Mesothelial cell of epicardium (in vitro differentiated cells): ENCODE measurements at places on chromosomes 3 and 15. TPM values are rescaled to one million over a fixed set of nuclear protein-coding genes. Genes with fewer than 3 reads are reported as not detected.

AAGAB gene
- 31.0 to 32.7 TPM (median 32.4 TPM) in 3 replicates for total RNA-seq

MESP2 gene
- 0.29 TPM in 1 of 3 replicates, not detected in the others for total RNA-seq

FAM81A gene
- 0.92 to 1.0 TPM (median 0.97 TPM) in 3 replicates for total RNA-seq

THRB gene
- 2.1 to 3.4 TPM (median 2.4 TPM) in 3 replicates for total RNA-seq

SH2D7 gene
- not detected in 3 replicates for total RNA-seq

GDPGP1 gene
- 8.0 to 9.2 TPM (median 8.4 TPM) in 3 replicates for total RNA-seq

PLSCR1 gene
- total RNA-seq = 64.1 to 71.0 TPM (median 66.0 TPM) in 3 replicates

SLC25A20 gene
- total RNA-seq = 9.7 to 10.7 TPM (median 10.5 TPM) in 3 replicates

SERPINI2 gene
- total RNA-seq = not detected in 3 replicates

ITGA11 gene
- total RNA-seq = 2.3 to 3.5 TPM (median 2.7 TPM) in 3 replicates

C3orf49 gene
- not detected in 3 replicates for total RNA-seq

SH3GL3 gene
- total RNA-seq = 5.7 to 6.1 TPM (median 6.0 TPM) in 3 replicates

GOLGA8T gene
- 0.51 to 0.56 TPM in 2 of 3 replicates, not detected in the other for total RNA-seq

CACNA1D gene
- total RNA-seq = 1.4 to 2.8 TPM (median 1.8 TPM) in 3 replicates

IGSF10 gene
- 5.1 to 6.0 TPM (median 5.6 TPM) in 3 replicates for total RNA-seq

LRRIQ4 gene
- 0.11 to 0.31 TPM (median 0.16 TPM) in 3 replicates for total RNA-seq

CLRN1 gene
- not detected in 3 replicates for total RNA-seq

NEIL1 gene
- 58.7 to 67.9 TPM (median 64.5 TPM) in 3 replicates for total RNA-seq

SCAMP5 gene
- total RNA-seq = 23.5 to 30.5 TPM (median 28.4 TPM) in 3 replicates

KCNH8 gene
- total RNA-seq = 1.4 to 1.6 TPM (median 1.5 TPM) in 3 replicates

GOLGA8N gene
- 9.9 to 15.4 TPM (median 12.2 TPM) in 3 replicates for total RNA-seq

EDEM1 gene
- total RNA-seq = 24.0 to 26.0 TPM (median 25.7 TPM) in 3 replicates

ZNF660 gene
- total RNA-seq = 17.1 to 20.1 TPM (median 18.7 TPM) in 3 replicates

CDHR4 gene
- total RNA-seq = 0.27 to 0.42 TPM in 2 of 3 replicates, not detected in the other

GOLGA8S gene
- 0.47 to 0.50 TPM (median 0.47 TPM) in 3 replicates for total RNA-seq

DUOXA2 gene
- not detected in 3 replicates for total RNA-seq

LXN gene
- 42.6 to 46.7 TPM (median 46.7 TPM) in 3 replicates for total RNA-seq

TM4SF1 gene
- total RNA-seq = 39.2 to 52.2 TPM (median 43.5 TPM) in 3 replicates

IL5RA gene
- not detected in 3 replicates for total RNA-seq

FBN1 gene
- 60.3 to 67.9 TPM (median 62.6 TPM) in 3 replicates for total RNA-seq

ASB14 gene
- not detected in 3 replicates for total RNA-seq

CD276 gene
- 174 to 179 TPM (median 178 TPM) in 3 replicates for total RNA-seq

CYP19A1 gene
- total RNA-seq = not detected in 3 replicates

SEC61A1 gene
- 205 to 207 TPM (median 206 TPM) in 3 replicates for total RNA-seq

GP5 gene
- total RNA-seq = 0.11 to 0.16 TPM in 2 of 3 replicates, not detected in the other

CD200 gene
- 25.7 to 26.6 TPM (median 25.9 TPM) in 3 replicates for total RNA-seq

TMC3 gene
- 0.04 to 0.05 TPM in 2 of 3 replicates, not detected in the other for total RNA-seq

LINS1 gene
- 13.1 to 17.0 TPM (median 14.8 TPM) in 3 replicates for total RNA-seq

POPDC2 gene
- total RNA-seq = 3.4 to 3.5 TPM (median 3.5 TPM) in 3 replicates

AP3B2 gene
- total RNA-seq = 1.3 to 2.5 TPM (median 2.4 TPM) in 3 replicates
